M059J (cell line): ENCODE measurements at places on chromosomes 1 and 21. TPM values are rescaled to one million over a fixed set of nuclear protein-coding genes. Genes with fewer than 3 reads are reported as not detected.

The CASQ2 gene
- total RNA-seq, result not detected in 2 replicates

The PCP4L1 gene
- not detected in 2 replicates for total RNA-seq

The KRTAP13-2 gene
- total RNA-seq, result not detected in 2 replicates

The OR2L5 gene
- total RNA-seq, result not detected in 2 replicates

- DNase-seq, result no peak
Measured at GRCh38 chr21:45695086-45695485, 51.6 kb downstream of the PCBP3 start.

GRCh38 chr1:160744199-160744851 lies 5.3 kb downstream of the SLAMF7 start:
- no peak for DNase-seq

- DNase-seq, result no peak
Measured at GRCh38 chr21:42855937-42856335, 23.4 kb downstream of the WDR4 start.

DNA sequence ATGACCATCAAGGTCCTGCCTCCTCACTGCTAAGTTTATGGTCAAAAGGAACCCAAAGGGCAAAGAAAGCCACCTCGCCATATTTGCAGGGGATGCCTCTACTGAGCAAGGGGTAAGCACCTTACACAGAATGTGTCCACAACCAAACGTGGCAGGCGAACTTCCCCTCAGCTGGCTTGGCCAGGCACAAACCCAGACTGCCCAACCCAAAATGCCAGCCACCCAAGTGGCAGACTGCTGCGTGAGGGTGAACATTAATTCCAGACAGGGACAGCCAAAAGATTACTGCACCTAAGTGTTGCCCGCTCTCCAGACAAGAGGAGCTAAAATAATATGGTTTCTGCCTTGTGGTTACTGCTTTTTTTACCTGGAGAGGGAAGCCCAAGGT lies 16.0 kb downstream of the ZNF697 start:
- DNase-seq, result no peak
